Mucosa of gallbladder (tissue), 1 donor: ENCODE measurements at places on chromosomes 3 and 15.

DNA sequence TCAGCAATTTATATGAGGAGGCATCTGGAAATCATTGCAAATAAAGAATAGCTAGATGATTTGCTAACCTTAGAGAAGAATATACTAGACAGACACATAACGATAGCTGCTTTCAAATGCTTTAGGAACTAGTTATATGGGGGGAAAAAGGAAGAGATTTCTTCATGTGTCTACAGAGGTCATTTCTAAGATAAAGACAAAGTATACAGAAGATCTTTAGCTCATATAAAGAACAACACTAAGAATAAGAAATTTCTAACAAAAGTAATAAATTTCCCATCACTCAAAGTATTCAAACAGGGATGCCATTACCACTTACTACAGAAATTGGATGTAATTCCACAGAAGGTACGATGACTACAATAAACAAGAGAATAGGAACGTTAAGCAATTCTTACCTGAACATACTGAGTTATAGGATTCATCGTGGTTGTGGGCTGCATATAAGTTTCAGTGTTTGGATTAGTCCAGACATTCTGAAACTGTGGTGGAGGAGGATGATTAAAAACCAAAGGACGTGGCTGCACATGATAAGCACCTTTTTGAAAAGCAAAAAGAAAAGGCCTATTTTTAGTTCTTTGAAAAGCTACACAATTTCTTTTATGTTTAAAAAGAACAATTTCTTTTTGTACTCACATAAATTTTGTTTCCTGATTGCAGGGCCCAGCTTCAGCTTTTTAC, 8.7 kb downstream of the DAZL start:
- no peak for DNase-seq

DNA sequence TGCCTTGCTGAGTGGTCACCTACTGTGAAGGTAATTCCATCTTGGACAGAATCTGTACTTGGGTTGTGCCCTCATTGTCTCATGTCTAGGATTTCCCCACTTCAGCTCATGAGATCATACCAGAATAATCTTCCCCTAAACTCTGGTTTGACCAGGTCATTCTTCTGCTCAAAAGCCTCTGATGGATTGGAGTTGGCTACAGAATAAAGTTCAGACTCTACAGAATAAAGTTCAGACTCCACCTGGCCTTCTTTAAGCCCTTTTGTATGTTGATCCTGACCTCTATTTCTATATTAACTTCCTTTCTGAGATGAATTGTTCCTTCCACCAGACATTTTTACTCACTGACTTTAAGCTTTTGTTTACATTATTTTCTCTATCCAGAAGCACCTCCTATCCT, 6.4 kb upstream of the GLCE start:
- DNase-seq, result no peak

DNA sequence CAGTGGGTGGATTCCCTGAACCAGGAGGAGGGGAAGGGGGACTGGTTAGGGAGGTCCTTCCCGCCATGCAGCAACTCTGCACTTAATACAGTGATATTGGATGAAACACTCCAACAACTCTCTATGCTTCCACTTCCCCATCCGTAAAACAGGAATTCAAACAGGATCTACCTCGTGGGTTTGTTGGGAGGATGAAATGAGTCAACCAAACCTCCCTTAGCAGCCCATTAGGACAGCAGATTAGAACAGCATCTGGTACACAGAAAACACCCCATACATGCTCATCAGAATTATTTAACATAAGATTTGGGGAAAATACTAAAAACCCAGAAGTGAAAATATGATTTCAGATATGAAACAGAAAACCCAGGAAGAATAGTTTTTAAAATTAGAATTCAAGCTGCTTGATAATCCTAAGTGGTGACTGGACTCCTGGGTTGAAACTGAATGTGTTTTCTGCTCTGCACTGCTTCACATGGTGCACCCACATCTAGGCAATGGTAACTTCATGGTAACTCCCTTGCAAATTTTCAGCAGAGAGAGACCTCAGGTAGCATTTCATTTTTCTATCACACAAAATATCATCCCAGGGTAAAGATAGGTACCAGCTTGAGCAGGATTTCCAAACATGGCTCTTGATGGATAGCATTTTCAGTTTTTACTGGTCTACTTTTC, 326.8 kb upstream of the FRG2C start:
- DNase-seq, result no peak

DNA sequence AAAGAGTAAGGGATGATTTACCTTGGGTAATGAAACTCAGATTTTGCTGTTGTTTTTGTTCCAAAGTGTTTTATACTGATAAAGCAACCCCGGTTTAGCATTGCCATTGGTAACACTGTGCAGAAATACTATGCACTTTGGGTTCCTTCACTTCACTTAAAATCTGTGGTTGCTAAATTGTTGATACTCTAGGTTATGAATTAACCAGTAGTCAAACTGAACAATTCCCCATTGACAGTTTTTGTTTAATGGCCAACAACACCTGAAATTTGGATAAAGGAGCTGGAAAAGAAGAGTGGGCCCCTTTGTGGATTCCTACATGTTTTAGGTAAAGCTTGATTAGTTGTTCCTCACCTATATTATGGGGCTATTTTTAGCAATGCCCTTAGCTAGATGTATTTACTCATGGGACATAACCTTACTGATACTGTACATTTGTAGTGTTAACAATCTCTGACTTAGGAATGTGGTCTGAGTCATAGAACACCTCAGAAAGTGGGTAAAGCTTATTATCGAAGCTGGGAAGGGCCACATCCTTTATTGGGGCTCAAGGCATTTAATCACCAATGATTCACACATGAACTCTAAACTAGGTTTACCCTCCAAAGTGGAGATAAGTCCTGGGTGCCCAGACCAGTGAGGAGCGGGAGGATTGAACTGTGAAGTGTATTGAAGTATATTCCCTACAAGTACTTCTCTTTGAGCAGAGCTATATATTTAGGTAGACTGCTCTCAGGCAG, 29.5 kb upstream of the THRB start:
- DNase-seq, result no peak
